ENCODE measurements at places on chromosomes 2 and 18.

GRCh38 chr2:12759248-12759647 lies 42.5 kb downstream of the TRIB2 start:
- no peak for DNase-seq

DNA sequence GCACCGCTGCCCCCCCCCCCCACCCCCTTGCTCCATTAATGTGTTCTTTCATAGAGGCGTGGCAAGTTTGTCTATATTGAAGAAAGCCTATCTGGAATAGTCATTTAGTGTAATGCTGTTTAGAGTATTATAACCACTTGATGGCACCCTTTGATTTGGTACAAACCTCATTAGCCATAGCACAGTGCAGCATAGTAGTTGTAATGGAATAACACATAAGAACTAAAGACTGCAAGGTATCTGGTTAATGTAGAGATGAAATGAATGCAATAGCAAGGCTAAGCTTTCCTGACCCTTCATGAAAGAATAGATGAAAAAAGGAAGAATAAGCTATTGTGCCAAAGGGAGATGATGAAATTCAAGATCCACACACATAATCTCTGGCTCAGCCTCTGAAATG lies 81.9 kb downstream of the EHBP1 start:
- DNase-seq, result no peak

DNA sequence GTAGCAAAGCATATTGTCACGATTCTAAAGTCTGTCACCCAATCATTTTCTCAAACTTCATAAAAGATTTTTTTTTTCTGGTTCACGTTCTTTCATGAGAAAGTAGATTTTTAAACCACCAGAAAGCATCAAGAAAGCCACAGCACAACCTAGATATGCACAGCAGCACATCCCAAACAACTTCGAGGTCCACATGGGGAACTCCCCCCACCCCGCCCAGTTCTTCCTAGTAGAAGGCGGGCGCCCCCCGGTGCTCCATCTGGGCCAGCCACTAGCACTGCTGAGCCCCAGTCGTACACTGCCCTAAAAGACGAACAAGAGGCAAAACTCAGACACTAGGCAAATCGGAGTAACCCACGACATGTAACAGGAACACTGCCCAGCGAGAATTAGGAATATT lies 15.5 kb downstream of the HDLBP start:
- DNase-seq, result peak; percentile 35

GRCh38 chr2:77008853-77009252 lies 513.3 kb downstream of the LRRTM4 start:
- DNase-seq, result no peak

GRCh38 chr2:119419065-119419464 lies 12.6 kb upstream of the TMEM37 start:
- DNase-seq, result no peak

GRCh38 chr2:213475433-213475832 lies 191.2 kb downstream of the SPAG16 start:
- no peak for DNase-seq

GRCh38 chr2:96691022-96691612 lies 48.6 kb downstream of the FER1L5 start:
- no peak for DNase-seq

GRCh38 chr2:70726947-70727725 lies 40.9 kb downstream of the ADD2 start:
- DNase-seq, result no peak

Measured in stimulated activated CD4-positive, alpha-beta T cell treated with anti-CD3 and anti-CD28 coated beads, Interleukin-4, amount 100 ng/mL, for 1 hour (primary cell).